ENCODE measurements at places on chromosomes 16 and 17.

- no peak for DNase-seq
Measured at GRCh38 chr17:1867307-1867706, 37.5 kb downstream of the RPA1 start.

DNA sequence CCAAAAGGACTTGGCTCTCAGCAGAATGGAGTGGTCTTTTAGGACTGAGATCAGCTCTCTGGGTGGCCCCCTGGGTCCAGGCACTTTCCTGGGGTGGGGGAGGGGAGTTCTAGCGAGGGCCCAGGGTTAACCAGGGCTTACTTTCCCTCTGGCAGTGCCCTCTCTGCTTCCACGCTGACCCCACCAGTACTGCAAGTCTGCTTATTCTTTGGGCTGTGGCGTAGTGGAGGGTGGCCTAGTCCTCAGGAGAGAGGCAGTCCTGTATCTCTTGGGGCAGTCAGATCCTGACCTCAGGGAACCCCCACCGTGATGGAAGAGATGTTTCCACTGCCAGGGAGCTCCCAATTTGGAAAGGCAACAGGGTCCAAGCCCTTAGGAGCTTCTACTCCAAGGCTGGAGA, 79.4 kb downstream of the CCDC182 start:
- DNase-seq = no peak

DNA sequence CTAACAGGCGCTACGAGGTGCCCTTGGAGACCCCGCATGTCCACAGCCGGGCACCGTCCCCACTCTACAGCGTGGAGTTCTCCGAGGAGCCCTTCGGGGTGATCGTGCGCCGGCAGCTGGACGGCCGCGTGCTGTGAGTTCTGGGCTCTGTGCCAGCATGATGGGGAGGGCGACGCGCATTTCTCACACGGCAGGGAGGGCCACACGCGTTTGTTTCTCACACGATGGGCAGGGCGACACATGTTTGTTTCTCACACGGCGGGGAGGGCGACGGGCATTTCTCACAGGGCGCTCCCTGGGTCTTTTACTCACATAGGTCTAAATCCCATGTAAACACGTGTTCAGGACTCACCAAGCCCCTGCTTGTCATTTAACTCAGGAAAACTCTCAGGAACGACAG, 4.4 kb downstream of the GAA start:
- peak; percentile 11 for DNase-seq

GRCh38 chr16:74748616-74749026, 26.0 kb downstream of the FA2H start:
- no peak for DNase-seq

- DNase-seq = peak; percentile 61
Measured at GRCh38 chr16:23952128-23952970, 116.6 kb downstream of the PRKCB start.

- DNase-seq = peak; percentile 17
Measured at GRCh38 chr17:58083491-58084316, 485 bp downstream of the DYNLL2 start.

DNA sequence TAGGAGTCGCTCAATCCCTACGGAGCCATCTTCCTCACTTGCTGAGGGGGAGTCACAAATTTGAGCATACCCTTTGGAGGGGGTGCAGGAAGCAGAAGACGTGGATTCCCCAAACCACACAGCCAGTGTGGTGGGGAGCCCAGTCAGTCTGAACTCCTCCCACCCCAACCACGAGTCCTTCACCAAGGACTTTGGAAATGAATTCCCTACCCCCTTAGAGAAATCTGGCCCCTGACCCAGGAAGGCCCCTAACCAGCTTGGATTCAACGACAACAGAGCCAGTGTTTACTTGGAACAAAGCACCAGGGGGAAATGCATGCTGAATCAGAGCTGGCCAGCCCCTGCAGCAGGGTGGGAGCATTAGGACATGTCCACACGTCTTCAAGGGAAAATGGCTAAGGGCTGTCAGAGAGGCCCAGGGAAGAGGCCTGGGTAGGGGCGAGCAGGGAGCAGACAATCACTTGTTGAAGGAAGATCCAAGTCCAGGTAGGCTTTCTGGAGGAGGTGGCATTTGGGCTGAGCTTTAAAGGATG, 5.5 kb upstream of the TMEM92 start:
- DNase-seq = no peak

DNA sequence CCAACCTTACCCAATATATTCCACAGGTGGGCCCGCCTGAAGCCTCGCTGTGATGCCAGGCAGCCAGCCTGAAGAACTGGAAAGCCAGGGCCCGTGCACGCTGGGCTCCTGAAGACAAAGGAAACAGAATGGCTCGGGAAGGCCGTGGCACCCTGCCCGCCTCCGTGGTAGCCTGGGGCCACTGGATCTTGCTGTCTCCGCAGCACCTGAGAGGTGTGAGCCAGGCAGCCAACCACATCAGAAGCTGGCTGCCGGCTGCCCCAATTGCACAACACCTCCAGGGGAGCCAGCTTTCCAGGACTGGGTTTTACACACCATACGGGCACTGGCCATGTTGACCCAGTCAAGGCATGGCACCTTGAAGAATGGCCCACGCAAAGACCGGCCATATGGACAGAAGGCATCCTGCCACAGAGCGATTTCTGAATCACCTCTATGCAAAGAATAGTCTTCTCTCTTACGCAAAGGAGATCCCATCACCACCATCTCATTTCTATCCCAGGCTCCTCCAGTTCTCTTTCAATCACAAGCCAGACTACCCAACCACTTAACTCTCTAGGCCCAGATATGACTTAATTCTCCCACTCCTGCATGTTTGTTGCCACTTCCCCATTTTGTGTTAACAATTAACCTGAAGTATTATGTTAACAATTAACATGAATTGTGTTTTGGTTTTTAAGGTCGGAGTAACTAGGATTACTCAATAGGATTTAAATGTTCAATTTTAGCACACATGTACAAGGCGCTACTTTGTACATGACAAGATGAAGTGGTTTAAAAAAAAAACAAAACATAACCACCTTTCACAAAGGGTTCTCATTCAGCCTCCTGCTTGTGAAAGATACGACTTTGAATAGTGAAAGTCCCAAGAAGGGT, 32.1 kb downstream of the ZFHX3 start:
- DNase-seq = peak; percentile 45

- DNase-seq = no peak
Measured at GRCh38 chr16:2252806-2253148, 1.4 kb upstream of the ECI1 start.

DNA sequence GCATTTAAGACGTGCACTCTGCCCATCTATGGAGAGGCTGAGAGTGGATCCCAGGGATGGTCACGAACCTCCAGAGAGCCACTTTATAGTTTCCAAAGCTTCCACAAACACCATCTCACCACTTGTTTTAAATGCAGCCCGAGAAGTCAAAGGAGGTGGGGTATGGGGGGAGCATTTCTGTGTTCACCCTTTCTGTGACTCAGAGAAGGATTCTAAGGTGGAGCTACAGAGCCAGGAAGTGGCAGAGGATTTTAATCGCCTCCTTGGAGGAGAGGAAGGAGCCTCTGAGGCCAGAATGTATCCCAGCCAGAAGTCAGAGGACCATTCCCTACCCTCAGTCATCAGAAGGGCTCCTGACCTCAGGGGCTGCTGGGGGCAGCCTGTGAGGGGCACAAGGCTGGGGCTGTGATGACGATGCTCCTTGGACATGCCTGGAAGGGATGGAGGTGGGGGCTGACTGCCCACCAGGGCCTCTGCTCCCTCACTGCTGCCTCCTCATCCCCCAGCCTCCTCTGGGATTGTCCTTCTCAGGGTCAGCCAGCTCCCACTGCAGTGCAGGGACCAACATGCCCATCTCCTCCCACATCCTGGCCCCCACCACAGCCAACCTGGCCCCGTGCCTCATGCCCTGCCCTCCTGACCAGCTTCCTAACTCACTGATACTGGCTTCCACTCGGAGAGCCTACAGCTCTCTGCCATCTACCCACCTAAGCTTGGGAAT, 2.8 kb downstream of the XYLT2 start:
- DNase-seq = no peak

DNA sequence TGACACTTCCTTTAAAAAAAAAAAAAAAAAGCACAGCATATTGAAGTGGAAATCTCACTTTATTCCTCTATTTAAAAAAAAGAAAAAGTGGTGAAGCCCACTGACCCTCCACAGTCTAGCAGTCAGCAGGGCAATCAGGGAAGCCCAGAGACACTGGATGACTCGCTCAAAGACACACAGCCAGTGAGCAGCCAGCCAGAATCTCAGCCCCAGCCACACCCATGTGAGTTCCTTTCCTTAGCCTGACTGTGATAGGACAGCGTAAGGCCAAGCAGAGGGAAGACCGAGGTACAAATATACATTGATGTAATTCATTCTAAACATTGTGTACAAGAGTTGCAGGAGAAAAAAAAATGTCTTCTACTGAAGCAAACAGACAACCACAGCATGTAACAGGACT, 22.5 kb downstream of the XPO6 start:
- DNase-seq = no peak

- DNase-seq = no peak
Measured at GRCh38 chr16:9836118-9836736, 346.0 kb downstream of the GRIN2A start.

GRCh38 chr17:29168079-29168758, 12.0 kb downstream of the MYO18A start:
- no peak for DNase-seq

GRCh38 chr17:19958023-19958422, 19.6 kb downstream of the AKAP10 start:
- DNase-seq = no peak

DNA sequence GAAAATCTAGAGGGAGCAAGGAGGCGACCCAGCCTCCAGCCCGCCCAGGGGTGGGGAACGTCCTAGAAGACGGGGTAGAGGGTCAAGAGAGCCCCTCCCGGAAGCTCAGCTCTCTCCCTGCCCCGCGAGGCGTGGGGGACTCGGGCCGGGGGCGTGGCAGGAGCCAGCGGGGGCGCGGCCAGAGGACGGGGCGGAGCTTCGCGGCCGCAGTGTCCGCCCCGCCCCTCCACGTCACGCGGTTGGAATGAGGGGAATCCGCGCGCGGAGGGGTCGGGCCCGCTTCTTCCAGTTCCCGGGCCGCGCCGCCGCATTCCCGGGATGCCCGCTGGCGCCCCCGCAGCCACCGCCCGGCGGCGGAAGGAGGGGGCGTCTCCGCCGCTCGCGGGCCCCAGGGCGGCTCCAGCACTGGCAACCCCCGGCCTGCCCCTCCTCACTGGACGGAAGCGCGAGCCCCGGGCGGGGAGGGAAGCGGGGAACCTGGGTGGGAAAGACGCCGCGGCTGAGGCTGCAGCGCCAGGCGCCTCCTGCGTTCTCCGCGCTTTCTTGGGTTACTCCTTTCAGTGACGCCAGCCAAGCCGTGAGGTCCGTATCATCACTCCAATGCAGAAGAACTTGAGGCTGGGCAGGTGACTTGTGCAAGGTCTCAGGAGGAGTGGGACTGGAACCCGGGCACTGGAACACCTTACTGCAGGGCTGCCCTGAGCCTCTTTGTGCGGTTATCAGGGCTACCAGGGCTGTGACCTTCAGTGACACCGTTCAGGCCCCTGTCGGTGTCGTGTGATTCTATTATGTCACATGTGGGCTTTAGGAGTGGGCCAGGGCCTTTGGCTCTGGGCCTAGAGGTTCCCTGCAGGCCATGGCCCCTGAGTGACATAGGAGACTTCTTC, 4.3 kb downstream of the MYO1C start:
- no peak for DNase-seq

DNA sequence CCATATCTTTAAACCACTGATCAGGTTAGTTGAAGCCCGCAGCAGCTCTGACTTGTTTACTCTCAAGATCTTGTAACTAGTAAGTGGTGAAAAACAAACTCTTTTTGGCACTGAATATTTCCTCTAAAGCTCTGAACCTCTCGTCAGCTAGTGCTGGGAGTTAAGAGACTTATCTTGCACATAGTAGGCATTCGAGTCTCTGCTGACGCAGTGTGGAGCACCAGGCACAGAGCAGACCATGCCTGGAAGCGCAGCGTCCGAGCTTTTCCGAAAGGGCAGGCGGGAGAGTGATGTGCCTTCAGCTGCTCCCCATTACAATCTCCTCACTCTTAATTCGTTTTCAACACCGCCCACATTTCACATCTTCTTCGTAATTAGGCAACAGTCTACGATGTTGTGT, 63.0 kb downstream of the SMG6 start:
- no peak for DNase-seq

GRCh38 chr17:79658811-79659207, 48.0 kb upstream of the RBFOX3 start:
- DNase-seq = no peak

- no peak for DNase-seq
Measured at GRCh38 chr17:59601130-59601529, 18.6 kb upstream of the CLTC start.

DNA sequence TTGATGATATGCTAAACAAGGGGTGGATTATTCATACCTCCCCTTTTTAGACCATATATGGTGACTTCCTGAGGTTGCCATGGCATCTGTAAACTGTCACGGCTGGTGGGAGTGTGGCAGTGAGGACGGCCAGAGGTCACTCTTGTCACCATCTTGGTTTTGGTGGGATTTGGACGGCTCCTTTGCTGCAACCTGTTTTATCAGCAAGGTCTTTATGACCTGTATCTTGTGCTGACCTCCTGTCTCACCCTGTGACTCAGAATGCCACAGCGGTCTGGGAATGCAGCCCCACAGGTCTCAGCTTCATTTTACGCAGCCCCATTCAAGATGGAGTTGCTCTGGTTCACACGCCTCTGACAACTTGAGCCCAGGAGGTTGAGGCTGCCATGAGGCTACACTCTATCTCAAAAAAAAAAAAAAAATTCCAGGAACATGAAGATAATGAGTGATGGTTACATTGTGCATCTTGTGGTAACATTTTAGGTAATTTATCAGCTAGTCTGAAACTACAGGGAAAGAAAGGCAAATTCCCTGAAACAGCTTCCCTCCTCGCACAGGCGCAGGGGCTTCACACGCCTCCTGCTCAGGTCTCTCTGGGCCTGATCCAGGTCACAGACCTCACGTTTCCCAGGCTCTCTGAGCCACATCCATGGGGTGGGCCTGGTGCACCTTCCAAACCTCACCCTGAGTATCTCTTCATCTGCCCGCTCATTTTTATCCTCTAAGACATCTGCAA, 15.3 kb upstream of the UBE2I start:
- peak; percentile 26 for DNase-seq

GRCh38 chr16:86854626-86855294, 276.4 kb downstream of the FOXL1 start:
- DNase-seq = no peak

GRCh38 chr17:74271281-74271680, 2.8 kb upstream of the DNAI2 start:
- peak; percentile 25 for DNase-seq

DNA sequence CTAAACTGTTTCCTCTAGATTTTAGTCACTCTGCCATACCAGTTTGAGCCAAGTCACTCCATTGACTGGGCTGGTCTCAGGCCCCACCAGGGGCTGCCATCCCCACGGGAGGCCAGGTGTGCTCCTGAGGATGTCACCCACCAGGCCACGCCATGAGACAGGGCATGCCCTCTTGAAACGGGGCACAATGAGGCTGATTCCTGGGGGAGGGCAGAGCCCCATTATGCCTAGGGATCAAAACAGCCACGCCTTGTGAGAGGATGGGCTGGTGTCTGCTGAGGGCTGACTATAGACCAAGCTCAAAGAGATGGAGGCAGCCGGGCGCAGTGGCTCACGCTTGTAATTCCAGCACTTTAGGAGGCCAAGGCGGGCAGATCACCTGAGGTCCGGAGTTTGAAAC, 21.5 kb downstream of the GINS2 start:
- no peak for DNase-seq

GRCh38 chr17:42832934-42833766, at the start of gene PSME3:
Gene PSME3, plus strand, starts transcription at chr17:42833397. Its CDS starts 235 bp downstream, at chr17:42833632.
- peak; percentile 70 for DNase-seq

GRCh38 chr17:77923776-77924513, 34.6 kb upstream of the TNRC6C start:
- no peak for DNase-seq

GRCh38 chr16:79758615-79759346, 158.2 kb upstream of the MAF start:
- no peak for DNase-seq

All from NCI-H2029 (cell line).